ENCODE measurements at places on chromosomes 5 and 9. TPM values are rescaled to one million over a fixed set of nuclear protein-coding genes. Genes with fewer than 3 reads are reported as not detected.
A peak's percentile ranks its signal among the peaks of the same experiment; 100 is the strongest.

DNA sequence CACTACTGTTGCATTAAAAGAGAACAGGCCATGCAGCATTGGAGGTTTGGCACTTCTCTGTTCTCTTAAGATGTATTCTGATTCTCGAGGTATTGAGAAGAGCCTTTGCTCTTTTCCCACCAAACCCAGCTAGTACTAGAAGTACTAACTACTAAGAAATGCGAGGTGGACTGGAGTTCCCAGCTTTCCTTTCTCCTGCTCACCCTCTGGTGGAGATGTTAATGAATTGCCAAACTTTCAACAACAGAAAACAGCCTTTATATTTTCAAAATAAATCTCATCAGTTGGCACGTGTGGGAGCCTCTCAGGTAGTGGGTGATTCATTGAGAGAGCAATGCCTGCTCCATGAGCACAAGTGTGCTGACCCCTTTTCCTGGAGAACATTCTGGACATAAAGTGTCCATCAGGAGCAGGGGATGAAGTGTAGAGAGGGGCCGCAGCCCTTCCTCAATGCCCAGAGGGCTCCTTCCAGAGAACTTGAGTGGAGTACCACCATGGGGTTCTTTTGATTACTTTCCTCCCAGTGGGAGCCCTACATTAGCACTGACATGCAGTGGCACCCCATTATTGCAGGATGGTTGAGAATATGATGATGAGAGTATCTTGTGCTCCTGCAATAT, 45.7 kb downstream of the TMEM174 start:
- H3K36me3 ChIP-seq: no peaks in the 10 kb centered on the region
- peaks cover 59% of the 10 kb centered on the region for H3K27me3 ChIP-seq
- peaks cover 2% of the 10 kb centered on the region for H3K4me1 ChIP-seq
- H3K4me3 ChIP-seq: no peak overlapping the region
- no peak overlapping the region for H3K27ac ChIP-seq

GRCh38 chr5:67265951-67266350, 69.4 kb upstream of the CD180 start:
- peaks cover 3% of the 10 kb centered on the region for H3K36me3 ChIP-seq
- no peaks in the 10 kb centered on the region for H3K27me3 ChIP-seq
- no peak overlapping the region for H3K27ac ChIP-seq
- H3K4me3 ChIP-seq: no peak overlapping the region
- DNase-seq: no peak
- no peaks in the 10 kb centered on the region for H3K4me1 ChIP-seq

DNA sequence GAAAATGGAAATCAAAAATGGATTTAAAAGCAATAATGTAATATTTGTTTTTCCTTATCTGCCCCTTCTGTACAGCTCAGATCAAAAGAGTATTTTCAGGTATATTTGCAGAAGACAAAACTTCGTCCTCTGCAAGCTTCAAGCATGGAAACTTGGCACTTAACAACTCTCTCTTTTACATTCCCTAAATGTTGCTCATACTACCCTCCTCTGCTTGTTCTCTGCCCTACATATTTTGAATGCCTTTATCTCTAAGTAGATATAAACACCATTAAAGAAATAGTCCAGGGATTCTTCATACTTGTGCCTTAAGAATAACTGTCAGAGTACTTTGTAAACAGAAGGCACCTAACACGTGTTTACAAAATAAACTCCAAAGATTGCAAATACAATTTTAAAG, 19.2 kb upstream of the SMC2 start:
- no peak overlapping the region for H3K27ac ChIP-seq
- peaks cover 59% of the 10 kb centered on the region for H3K27me3 ChIP-seq
- no peaks in the 10 kb centered on the region for H3K36me3 ChIP-seq
- H3K4me3 ChIP-seq: no peak overlapping the region
- no peaks in the 10 kb centered on the region for H3K4me1 ChIP-seq
- no peak for DNase-seq

Gene ZNF622
- total RNA-seq: 42.7 TPM

DNA sequence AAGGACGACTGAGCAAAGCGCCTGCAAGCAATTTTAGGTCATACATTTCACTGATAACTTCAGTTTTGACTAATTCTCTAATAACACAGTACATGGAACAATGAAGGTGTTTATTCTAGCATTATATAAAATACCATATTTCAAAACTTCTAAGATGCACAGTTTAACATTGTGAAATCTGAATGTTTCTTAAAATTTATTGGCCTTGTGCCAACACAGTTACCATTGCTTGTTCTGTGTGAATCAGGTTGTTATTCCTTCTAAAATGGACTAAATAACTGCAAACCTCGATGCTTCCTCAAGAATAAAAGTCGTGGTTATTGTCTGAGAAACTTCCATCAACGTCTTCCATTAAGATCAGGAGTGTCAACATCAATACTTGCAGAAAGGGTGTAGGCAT, 8.0 kb downstream of the MCC start:
- H3K4me3 ChIP-seq: no peak overlapping the region
- no peak for DNase-seq
- H3K4me1 ChIP-seq: no peaks in the 10 kb centered on the region
- no peak overlapping the region for H3K27ac ChIP-seq

DNA sequence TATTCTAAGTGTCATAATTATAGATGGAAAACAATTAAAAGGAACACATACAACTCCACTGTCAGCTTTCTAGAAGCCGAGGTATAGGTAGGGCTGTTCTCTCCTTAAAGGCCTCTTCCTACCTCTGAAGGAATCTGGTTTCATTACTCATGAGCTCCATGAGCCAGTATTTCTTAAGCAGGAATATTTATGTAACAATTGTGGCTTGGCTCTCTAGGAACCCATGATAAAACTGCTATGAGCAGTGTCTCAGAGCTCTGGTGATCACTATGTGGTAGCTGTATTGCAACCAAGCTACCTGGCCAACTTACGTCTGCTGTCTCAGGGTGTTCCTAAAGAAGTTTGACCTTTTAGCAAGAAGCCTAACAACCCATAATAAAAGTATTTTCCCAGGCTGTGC, 157.7 kb downstream of the CEP120 start:
- no peak for DNase-seq
- H3K36me3 ChIP-seq: no peaks in the 10 kb centered on the region
- no peak overlapping the region for H3K27ac ChIP-seq
- H3K4me3 ChIP-seq: no peak overlapping the region

Gene CAMLG
- 31.0 TPM for total RNA-seq

Gene IRX1
- total RNA-seq: not detected

- peaks cover 3% of the 10 kb centered on the region for H3K36me3 ChIP-seq
- H3K27me3 ChIP-seq: no peaks in the 10 kb centered on the region
- H3K4me3 ChIP-seq: no peak overlapping the region
- no peak for DNase-seq
- no peak overlapping the region for H3K27ac ChIP-seq
Measured at GRCh38 chr5:107951309-107951708, 280.6 kb upstream of the EFNA5 start.

Gene FOXD4L3
- not detected for total RNA-seq

Gene CHSY3
- not detected for total RNA-seq

- H3K27ac ChIP-seq: no peak overlapping the region
- DNase-seq: no peak
- no peak overlapping the region for H3K4me3 ChIP-seq
- peaks cover 2% of the 10 kb centered on the region for H3K4me1 ChIP-seq
- H3K27me3 ChIP-seq: peaks cover 4% of the 10 kb centered on the region
Measured at GRCh38 chr5:67431191-67431590, 234.6 kb upstream of the CD180 start.

DNA sequence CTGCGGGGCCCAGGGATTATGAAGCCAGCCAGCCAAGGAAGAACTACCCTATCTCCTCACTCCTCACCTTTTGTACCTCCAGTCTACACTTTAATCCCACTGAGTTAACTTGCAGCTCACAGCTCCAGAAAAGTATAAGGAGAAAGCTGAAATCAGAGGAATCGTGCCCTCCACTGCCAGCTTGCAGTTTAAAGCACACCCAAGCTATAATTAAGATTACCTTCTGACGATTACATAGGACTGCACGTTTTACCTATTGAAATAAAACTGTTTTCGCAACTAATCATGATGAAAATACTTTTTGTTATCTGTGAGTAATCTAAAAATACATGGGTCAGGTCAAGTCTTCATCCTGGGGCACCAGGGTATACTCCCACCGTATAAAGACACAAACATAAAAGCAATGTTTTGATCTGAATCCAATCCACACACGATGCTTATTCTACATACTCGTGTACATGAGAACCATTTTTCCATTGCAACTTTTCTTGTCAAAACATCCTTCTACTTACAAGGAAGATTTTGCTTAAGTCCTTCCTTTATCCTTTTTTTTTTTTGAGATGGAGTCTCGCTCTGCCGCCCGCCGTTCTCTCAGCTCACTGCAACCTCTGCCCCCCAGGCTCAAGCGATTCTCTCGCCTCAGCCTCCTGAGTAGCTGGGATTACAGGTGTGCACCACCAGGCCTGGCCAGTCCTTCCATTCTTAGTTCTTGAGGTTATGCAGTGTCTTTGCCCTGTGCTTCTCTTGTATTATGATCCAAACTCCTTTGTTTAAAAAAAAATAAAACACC, 7.6 kb downstream of the RPL37 start:
- peaks cover 32% of the 10 kb centered on the region for H3K4me1 ChIP-seq
- peaks cover 23% of the 10 kb centered on the region for H3K36me3 ChIP-seq
- no peak overlapping the region for H3K4me3 ChIP-seq
- peak overlapping the region; percentile 87 for H3K27ac ChIP-seq
- no peak for DNase-seq
- H3K27me3 ChIP-seq: no peaks in the 10 kb centered on the region

DNA sequence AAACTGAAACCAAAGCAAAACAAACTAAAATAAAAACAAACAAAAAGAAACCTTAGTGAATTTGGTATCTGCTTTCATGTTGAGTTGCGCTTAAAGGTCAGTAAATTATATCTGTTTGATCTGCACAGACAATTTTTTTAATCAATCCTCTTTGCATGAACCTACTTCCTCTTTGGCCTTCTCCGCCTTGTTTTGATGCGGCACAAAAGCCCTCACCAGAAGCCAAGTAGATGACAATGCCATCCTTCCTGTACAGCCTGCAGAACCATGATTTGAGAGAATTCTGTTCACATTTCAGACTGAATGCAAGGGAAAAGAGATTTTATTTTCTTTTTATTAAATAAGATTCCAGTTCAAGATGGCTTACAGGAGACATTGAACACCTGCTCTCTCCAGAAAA, 473.6 kb upstream of the FTMT start:
- H3K36me3 ChIP-seq: no peaks in the 10 kb centered on the region
- no peak overlapping the region for H3K4me3 ChIP-seq

DNA sequence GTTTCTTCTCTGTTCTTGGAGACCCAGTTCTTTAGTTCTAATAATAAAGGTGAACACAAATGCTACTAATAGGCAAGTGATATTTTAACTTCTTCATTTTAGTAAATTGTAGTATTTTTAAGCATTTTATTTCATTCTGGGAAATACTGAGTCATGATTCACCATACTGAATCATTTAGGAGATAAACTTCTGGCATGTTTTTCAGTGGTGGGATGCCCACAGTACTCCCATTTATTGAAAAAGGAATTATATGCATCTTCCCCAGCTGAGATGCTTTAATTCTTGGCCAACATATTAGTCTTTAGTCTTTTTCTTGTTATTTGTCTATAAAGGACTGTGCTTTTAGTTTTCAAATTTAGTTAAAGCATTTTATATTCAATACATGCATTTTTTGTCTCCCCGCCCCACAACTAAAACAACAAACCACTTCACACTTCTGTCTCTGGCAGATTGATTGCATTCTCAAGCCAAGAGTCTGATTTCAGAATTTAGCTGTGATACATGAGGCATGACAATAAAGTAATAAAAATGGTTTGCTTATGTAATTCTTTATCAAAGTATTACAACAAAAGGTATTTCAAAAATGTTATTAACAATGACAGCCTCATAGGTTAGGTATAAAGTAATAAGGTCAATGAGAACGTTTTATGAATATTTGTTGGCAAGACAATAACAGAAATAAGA, 125.2 kb upstream of the CDH18 start:
- no peak overlapping the region for H3K27ac ChIP-seq
- H3K4me1 ChIP-seq: no peaks in the 10 kb centered on the region
- DNase-seq: no peak
- H3K36me3 ChIP-seq: no peaks in the 10 kb centered on the region
- H3K4me3 ChIP-seq: no peak overlapping the region
- H3K27me3 ChIP-seq: no peaks in the 10 kb centered on the region

GRCh38 chr9:128421482-128421996, 882 bp downstream of the CERCAM start:
- peak overlapping the region; percentile 81 for H3K4me3 ChIP-seq
- peaks cover 10% of the 10 kb centered on the region for H3K4me1 ChIP-seq
- DNase-seq: no peak
- no peaks in the 10 kb centered on the region for H3K36me3 ChIP-seq

DNA sequence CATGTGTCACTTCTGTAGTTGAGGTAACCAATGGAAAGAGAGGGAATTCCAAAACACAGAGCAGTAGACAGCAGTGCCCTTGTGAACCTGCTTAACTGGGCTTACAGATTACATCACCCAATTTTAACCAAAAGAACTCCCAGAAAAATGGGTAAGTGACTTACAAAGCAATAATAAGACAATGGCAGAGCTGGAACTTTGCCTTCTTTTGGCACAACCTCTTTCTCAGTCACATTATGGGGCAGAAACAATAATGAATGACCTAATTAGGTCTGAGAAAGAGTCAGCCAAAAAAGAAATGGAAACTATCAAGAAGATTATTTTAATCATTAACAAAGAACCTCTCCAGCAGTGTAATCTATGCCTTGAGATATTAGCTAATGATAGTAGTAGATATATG, 146.5 kb downstream of the SPATA31D1 start:
- H3K4me1 ChIP-seq: no peaks in the 10 kb centered on the region
- no peak overlapping the region for H3K4me3 ChIP-seq
- DNase-seq: no peak
- no peaks in the 10 kb centered on the region for H3K36me3 ChIP-seq
